ENCODE measurements at places on chromosomes 13 and 19. TPM values are rescaled to one million over a fixed set of nuclear protein-coding genes. Genes with fewer than 3 reads are reported as not detected.

Gene KLK15
- not detected for total RNA-seq

Gene CRLF1
- total RNA-seq = not detected

Gene MARK4
- 8.3 TPM for total RNA-seq

Gene ATXN8OS
- total RNA-seq = not detected

Gene ZNF793
- not detected for total RNA-seq

Gene NCR1
- not detected for total RNA-seq

Gene MYO16
- total RNA-seq = not detected

Gene ZNF729
- total RNA-seq = not detected

Gene TPT1
- 1,598 TPM for total RNA-seq

Gene SERPINE3
- total RNA-seq = not detected

Gene KLHL1
- not detected for total RNA-seq

Gene SLC25A15
- total RNA-seq = 22.7 TPM

Gene GRIK5
- 0.21 TPM for total RNA-seq

Gene HSH2D
- total RNA-seq = 9.2 TPM

Gene GIPR
- total RNA-seq = 5.1 TPM

Gene GZMM
- 0.31 TPM for total RNA-seq

Gene ZIK1
- total RNA-seq = not detected

Gene MEIOSIN
- total RNA-seq = not detected

Gene PGPEP1
- total RNA-seq = 13.6 TPM

Gene ZNF616
- 0.81 TPM for total RNA-seq

Gene SCEL
- total RNA-seq = 3.9 TPM

Gene RASL11A
- total RNA-seq = 30.0 TPM

Gene ACP7
- total RNA-seq = not detected

Gene KCNC3
- total RNA-seq = 7.1 TPM

Gene TBXA2R
- not detected for total RNA-seq

Gene SPRED3
- total RNA-seq = 0.13 TPM

Gene CPB2
- total RNA-seq = not detected

Gene ZNF546
- total RNA-seq = not detected

Gene CATSPERD
- total RNA-seq = not detected

Gene SLC6A16
- 0.26 TPM for total RNA-seq

Gene S1PR5
- not detected for total RNA-seq

Gene KCNJ14
- total RNA-seq = 2.7 TPM

Gene CYP4F12
- total RNA-seq = 6.9 TPM

Gene ELAVL3
- total RNA-seq = not detected

Gene C19orf12
- 22.4 TPM for total RNA-seq

Gene NXNL1
- not detected for total RNA-seq

Gene LILRB1
- not detected for total RNA-seq

Gene ZNF784
- 17.5 TPM for total RNA-seq

Gene POU2F2
- total RNA-seq = 0.44 TPM

Gene RASGRP4
- total RNA-seq = not detected

Gene KCNN1
- total RNA-seq = 0.28 TPM

Gene ZIC5
- not detected for total RNA-seq
